Naive thymus-derived CD4-positive, alpha-beta T cell (primary cell): ENCODE measurements at places on chromosomes 12 and 14. TPM values are rescaled to one million over a fixed set of nuclear protein-coding genes. Genes with fewer than 3 reads are reported as not detected.

GRCh38 chr14:89753828-89754412, 200.6 kb downstream of the EFCAB11 start:
- no peak for DNase-seq

DNA sequence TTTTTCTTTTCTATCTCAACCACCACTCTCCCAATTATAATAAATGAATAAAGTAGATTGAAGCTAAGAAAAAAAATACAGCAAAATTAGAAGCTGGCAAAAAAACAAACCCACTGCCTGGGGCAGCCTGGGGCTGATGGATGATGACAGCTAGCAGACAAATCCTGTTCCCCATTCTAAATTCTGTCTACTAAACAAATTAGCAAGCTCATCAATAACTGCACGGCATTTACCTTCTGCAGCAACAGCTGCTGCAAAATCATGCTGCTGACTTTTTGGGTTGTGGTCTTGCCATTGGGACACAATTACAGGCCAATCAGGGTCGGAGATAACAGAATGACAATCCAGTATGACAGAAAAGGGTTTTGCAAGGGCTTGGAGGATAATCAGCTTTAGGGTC, 443.6 kb upstream of the SOX5 start:
- DNase-seq = no peak

GRCh38 chr12:4918950-4919660, 9.4 kb downstream of the KCNA1 start:
- DNase-seq = no peak

- DNase-seq = peak; percentile 65
Observed at GRCh38 chr14:61750708-61751474, 11.3 kb upstream of the SNAPC1 start.

- DNase-seq = no peak
Observed at GRCh38 chr12:94793191-94793595, 142.8 kb upstream of the TMCC3 start.

- no peak for DNase-seq
Observed at GRCh38 chr12:54038284-54038870, 5.5 kb downstream of the HOXC5 start.

GRCh38 chr14:64035143-64035542, 182.3 kb downstream of the SYNE2 start:
- no peak for DNase-seq

- DNase-seq = no peak
Observed at GRCh38 chr12:26704684-26705460, 128.1 kb downstream of the ITPR2 start.

GRCh38 chr14:59363531-59364226, 101.5 kb downstream of the GPR135 start:
- no peak for DNase-seq

GRCh38 chr12:4169959-4170358, 103.6 kb upstream of the CCND2 start:
- DNase-seq = no peak

GRCh38 chr12:121794534-121795033, 1.1 kb upstream of the RHOF start:
- no peak for DNase-seq

- DNase-seq = no peak
Observed at GRCh38 chr12:24038211-24038997, 88.9 kb upstream of the SOX5 start.

GRCh38 chr14:96567289-96567899, 65.2 kb downstream of the PAPOLA start:
- no peak for DNase-seq

DNA sequence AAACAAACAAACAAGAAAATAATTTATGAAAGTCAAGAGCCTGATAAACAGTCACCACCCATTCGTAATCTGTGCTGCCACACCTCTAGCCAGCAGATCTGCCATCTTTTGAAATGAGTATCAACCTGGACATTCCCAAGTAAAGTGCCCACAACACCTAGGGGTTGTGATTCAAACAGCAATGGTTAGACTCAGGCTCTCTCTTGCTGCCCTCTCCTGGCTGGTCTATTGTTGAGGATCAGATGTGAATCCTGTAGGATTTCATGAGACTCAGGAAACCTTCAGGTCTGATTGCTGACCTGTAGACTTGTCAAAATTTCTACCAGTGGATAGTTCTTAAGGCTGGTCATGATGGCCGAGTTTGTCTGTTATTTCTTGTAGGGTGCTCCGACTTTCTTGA, 26.8 kb downstream of the DGLUCY start:
- DNase-seq = no peak

DNA sequence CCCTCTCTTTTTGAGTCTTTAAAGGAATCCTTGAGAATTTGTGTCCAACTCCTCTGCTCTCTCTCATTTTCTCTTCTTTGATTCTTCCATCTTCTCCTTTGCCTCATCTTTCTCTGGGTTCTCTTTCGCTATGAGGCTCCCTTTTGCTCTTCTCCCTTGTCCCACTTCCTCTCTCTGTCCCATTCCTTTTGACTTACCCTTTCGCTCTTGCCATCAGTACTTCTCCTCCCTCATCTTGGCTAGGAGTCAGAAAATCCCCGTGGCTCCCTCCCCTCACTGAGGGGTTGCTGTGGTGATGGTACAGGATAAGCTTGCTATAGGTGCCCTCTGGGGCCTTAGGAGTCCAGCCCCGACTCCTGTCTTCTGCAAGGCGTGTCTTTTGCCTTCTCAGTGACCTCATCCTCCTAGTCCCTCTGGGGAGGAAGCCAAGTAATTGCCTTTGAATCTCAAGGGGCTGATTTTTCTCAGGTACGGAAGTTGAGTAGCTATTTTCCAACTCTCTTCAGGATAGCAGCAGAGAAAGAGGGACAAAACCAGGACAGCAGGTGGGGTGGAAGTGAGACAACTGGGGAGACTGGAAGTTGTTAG, 6.4 kb downstream of the PDE1B start:
- DNase-seq = no peak

- DNase-seq = no peak
Observed at GRCh38 chr12:133172491-133172890, 8.8 kb upstream of the ZNF268 start.

DNA sequence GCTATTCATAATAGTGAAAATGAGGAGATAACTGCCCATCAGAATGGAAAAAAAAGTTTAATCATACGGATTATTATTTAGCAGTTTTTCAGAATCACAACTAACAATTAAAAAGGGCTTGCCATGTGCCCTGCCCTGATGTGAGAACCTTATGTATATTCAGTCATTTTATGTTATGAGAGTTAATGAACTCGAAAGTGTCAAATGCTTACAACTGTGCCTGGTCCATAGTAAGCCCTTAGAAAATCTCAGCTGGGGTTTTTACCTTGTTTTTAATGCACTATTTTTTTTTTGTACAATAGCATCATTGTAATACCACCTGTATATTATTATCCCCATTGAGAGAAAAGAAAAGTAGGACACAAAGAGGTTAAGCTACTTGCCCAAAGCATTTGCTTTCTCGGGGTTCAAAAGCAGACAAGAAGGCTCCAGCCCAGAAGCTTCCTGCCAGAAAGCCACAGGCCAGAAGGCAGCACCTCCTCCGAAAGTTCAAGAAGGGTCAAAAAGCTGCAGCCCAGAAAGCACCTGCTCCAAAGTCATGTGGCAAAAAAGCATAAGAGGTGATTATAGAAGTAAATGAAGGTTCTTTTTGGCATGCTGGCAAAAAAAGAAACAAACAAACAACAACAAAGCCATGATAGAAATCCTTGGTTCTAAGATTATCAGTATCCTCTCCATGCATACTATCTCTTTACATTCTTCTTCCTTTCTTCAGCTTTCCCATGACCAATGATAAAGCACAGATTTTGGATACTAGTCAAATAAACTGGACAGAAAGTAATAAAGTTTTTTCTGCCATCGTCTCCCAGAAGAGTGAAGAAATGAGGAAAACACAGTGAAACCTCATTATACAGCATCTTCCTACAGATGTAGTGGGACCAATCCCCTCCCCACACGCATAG, 59.1 kb upstream of the NAP1L1 start:
- DNase-seq = peak; percentile 17

DNA sequence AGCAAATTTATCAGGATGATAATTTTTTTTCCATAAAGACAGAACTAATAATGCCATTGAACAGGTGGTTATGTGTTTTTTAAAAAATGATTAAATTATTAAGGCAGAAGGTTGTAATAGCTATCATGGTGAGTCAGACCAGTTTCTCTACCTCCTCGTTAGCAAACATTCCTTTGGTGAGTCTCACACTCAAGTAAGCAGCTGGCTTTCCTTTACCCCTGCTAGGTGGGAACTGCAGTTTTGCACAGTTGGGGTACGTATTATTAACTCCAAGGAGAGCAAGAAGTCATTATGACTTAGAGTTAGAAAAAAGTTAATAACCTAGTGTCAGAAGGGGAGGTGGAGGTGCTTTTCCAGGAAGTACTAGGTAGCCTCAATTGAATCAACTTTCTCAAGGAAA, 165.3 kb downstream of the SNAPC1 start:
- no peak for DNase-seq

GRCh38 chr14:71267007-71267513, 359.8 kb downstream of the PCNX1 start:
- no peak for DNase-seq

GRCh38 chr12:82008251-82008650, 249.1 kb upstream of the PPFIA2 start:
- DNase-seq = no peak

DNA sequence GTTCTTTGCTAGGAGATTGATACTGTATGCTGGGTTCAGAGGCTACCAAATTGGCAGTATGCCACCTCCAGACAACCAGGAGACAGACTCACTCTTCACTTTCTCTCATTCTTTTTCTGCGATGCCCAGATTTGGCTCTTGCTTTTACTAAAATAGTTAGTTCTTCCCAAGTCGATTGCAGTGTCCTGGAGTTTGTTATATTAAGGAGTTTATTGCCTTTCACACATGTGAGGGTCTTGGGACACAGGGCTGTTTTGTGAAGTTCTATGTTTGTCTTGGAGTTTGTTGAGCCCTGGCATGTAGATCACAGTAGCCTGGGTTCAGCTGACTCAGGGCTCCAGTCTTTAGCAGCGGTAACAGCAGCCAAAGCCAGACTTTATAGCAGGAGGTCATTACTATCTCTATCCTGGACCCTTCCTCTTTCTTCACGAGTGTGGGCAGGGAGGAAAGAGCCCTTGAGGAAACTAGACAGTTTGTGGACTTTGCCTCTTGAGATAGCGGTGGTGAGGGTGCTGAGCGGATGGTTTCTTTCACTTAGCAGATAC, 1.6 kb downstream of the MLEC start:
- no peak for DNase-seq

DNA sequence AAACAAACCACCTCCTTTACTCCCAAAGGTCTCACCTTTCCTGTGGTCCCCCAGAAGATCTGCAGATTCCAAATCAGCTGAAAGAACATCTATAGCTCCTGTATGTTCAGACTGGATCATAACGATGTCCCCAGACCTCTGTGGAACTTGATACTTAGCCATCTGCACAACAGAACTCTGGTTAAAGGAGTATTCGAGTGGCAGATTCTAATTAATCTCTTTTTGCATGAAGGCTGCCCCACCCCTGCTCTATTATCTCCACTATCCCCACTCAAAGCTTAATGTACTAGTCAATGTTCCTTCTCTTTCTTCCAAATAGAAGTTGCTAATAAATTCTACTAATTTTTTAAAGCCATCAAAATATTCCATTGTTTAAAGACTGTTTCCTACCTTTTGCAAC, 22.8 kb downstream of the GSTZ1 start:
- DNase-seq = no peak

DNA sequence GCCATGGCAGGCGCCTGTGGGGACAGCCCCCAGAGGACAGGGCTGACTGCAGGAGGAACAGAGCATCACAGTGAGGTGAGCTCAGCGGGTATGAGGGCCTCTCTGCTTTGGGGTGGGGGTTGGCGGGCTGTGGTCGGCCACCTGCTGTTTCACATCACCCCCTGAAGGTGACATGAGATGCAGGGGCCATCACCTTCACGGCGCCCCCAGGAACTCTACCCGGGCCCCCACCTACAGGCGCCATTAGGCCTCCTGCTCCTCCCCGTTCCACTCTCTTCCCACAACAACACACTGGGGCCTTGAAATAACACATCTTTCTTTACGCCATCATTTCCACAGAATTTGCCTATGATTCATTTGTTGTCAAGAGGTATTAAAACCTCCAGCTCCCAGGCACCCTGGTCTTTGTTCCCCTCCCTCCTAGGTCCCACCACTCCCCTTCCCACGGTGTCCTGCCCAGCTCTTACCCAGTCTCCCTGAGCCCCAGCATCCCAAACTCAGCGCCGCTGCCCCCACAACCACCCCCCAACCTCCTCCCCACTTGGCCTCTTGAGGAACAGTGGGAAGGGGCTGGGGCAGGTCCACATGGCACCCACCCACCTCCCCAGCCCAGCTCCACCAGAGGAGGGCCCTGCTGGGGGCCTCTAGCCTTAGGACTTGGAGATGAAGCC, 12.7 kb upstream of the HDAC7 start:
- no peak for DNase-seq

DNA sequence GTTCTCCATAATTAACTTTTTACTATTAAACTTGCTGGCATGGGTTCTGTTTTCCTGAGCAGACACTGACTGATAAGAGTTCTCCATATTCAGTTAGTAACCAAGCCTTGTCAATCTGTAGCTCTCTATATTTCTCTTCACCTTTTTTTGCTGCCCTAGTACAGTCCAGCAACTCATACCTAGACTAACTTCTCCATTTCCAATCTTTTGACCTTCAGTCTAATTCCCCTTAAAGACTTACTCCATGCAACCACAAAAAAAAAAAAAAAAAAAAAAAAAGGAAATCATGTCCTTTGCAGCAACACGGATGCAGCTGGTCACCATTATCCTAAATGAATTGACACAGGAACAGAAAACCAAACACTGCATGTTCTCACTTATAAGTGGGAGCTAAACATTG, 125.7 kb upstream of the KRAS start:
- DNase-seq = no peak

- no peak for DNase-seq
Observed at GRCh38 chr12:3491938-3492792, 1.2 kb downstream of the PRMT8 start.

GRCh38 chr12:131192951-131193350, 239.2 kb downstream of the ADGRD1 start:
- no peak for DNase-seq

GRCh38 chr12:123075646-123076171, 75.2 kb downstream of the PITPNM2 start:
- DNase-seq = peak; percentile 82

Gene VSIG10
- 3.9 TPM for total RNA-seq

Gene SPSB2
- total RNA-seq = 20.2 TPM

Gene NGB
- total RNA-seq = not detected

Gene HHIPL1
- total RNA-seq = not detected in 2 replicates

Gene PRIMA1
- not detected for total RNA-seq

Gene SYT1
- not detected for total RNA-seq

Gene P3H3
- 10.3 TPM for total RNA-seq

Gene ACVR1B
- total RNA-seq = 14.3 TPM

Gene TMEM229B
- total RNA-seq = 28.2 and 32.2 TPM in 2 replicates

Gene WSCD2
- total RNA-seq = not detected in 2 replicates

Gene NCAPD2
- total RNA-seq = 30.3 TPM

Gene IFNG-AS1
- 0.28 and 0.31 TPM in 2 replicates for total RNA-seq

Gene SPIC
- total RNA-seq = not detected
